Pulmonary artery endothelial cell (primary cell): ENCODE measurements at places on chromosomes 2 and 18. TPM values are rescaled to one million over a fixed set of nuclear protein-coding genes. Genes with fewer than 3 reads are reported as not detected.

DNA sequence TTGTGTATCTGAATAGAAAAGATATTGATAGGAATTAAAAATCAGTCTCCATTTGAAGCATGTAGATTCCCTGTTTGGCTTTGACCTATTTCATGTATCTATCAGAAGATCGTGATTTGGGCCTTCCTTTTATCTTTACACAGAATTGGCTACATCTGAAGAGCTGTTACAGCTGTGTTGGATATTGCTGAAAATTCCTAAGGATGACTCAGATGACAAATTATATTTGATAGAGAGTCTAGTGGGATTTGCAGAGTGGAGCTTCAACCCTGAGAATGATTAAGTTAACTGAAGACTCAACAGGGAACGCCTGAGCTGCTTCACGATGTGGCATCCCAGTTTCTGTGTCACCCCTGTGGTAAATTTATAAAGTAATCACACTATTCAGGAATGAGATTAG lies 4.9 kb upstream of the COL3A1 start:
- no peak for DNase-seq

- DNase-seq: no peak
Observed at GRCh38 chr2:147110317-147110716, 734.5 kb upstream of the ACVR2A start.

GRCh38 chr2:218166791-218167190 lies at the start of gene CXCR1:
CXCR1 (minus strand) TSS chr2:218166962; CDS start chr2:218165211, 1,751 bp downstream.
- no peak for DNase-seq

DNA sequence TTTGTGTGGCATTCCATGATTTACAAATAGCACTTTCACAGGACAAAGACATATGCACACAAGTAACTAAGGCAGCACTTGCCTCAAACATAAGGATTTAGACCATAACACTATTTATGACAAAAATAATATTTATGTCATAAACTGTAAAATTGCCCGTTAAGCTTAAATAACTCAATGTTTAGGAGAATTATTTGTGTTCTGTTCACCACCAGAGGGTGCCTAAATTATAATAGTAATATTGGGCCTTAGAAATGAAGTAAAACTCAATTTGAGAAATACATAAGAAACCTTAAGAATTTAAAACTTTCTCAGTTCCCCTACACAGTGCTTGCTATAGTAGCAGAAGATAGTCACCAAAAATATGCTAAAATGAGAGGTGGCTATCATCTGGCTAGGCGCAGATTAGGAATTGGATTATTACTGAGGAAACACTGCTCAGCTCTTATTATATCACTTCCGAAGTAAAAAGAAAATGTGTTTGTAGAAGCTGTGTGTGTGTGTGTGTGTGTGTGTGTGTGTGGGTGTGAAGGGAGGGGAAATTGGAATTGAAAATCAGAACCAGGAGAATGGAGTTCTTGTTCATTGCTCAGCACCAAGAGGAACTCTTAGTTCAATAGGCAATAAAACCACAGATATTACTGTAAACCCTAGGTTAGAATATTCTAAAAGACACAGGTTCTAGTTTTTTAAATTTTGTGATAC lies 4.9 kb upstream of the CHN1 start:
- DNase-seq: no peak

- peak; percentile 2 for DNase-seq
Observed at GRCh38 chr2:185291035-185291647, 447.5 kb upstream of the FSIP2 start.

- DNase-seq: no peak
Observed at GRCh38 chr2:37391711-37392110, 47.3 kb downstream of the QPCT start.

DNA sequence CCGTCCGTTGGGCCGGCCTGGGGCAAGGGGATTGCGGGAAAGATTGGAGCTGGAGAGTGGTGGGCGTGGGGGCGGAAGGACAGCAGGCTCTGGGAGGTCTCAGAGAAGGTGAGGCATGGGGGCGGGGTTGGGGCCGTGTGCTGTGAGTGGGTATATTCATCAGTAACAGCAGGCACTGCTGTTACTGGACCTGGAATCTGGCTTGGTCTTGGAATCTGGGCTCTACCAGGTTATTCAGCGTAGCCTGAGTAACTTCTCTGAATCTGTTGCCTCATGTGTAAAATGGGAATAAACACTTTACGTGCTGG lies 435 bp downstream of the RNF181 start:
- DNase-seq: no peak

GRCh38 chr2:136764452-136765255 lies 691 bp upstream of the THSD7B start:
- no peak for DNase-seq

GRCh38 chr2:2569836-2570235 lies 238.8 kb upstream of the MYT1L start:
- no peak for DNase-seq

- no peak for DNase-seq
Observed at GRCh38 chr2:72871060-72871459, 16.1 kb upstream of the SPR start.

GRCh38 chr2:133438026-133438425 lies 130.2 kb downstream of the NCKAP5 start:
- DNase-seq: no peak

The SMAD4 gene
- 80.6 and 123 TPM in 2 replicates for total RNA-seq

The TUBA4B gene
- total RNA-seq: not detected in 2 replicates

The LDAH gene
- 18.9 and 33.1 TPM in 2 replicates for total RNA-seq

The BOLL gene
- not detected in 2 replicates for total RNA-seq

The ACMSD gene
- not detected in 2 replicates for total RNA-seq

The CCDC141 gene
- total RNA-seq: under 0.01 TPM in 1 of 2 replicates, not detected in the other

The RGPD3 gene
- total RNA-seq: 0.18 and 0.20 TPM in 2 replicates

The BMP10 gene
- total RNA-seq: not detected in 2 replicates

The GALNT3 gene
- 0.11 and 0.13 TPM in 2 replicates for total RNA-seq

The IGFBP2 gene
- 15.8 and 60.4 TPM in 2 replicates for total RNA-seq

The ALPG gene
- not detected in 2 replicates for total RNA-seq

The EN1 gene
- not detected in 2 replicates for total RNA-seq

The PARD6G gene
- 0.56 and 0.99 TPM in 2 replicates for total RNA-seq
